ENCODE measurements at places on chromosomes 12 and 14. TPM values are rescaled to one million over a fixed set of nuclear protein-coding genes. Genes with fewer than 3 reads are reported as not detected.

The PIANP gene
- total RNA-seq: not detected

DNA sequence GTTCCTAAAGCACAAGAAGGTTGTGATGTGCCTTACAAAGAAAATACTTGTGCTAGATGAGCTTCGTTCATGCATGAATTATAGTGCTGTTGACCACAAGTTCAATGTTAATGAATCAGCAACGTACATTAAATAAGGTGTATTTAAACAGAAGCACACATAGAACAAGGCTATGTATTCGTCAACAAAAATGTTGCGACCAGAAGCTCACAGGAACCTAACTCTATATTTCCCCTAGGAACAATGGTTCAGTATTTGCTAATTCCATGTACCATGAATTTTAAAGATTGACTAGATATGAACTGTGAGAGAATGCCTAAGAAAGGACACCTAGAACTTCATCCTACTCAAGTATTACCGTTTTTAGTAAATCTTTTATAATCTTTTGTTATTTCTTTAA, 149.6 kb downstream of the ITPR2 start:
- no peak overlapping the region for H3K4me3 ChIP-seq
- H3K27ac ChIP-seq: no peak overlapping the region
- peaks cover 22% of the 10 kb centered on the region for H3K36me3 ChIP-seq

- no peak for DNase-seq
- no peak within 1 kb of the TSS for H3K27ac ChIP-seq
- H3K27me3 ChIP-seq: peaks cover 59% of the 10 kb centered on the region
Measured at GRCh38 chr12:6383572-6384498, at the start of gene LTBR. Gene LTBR (plus strand): TSS chr12:6384162. CDS start chr12:6384359, 197 bp downstream.

DNA sequence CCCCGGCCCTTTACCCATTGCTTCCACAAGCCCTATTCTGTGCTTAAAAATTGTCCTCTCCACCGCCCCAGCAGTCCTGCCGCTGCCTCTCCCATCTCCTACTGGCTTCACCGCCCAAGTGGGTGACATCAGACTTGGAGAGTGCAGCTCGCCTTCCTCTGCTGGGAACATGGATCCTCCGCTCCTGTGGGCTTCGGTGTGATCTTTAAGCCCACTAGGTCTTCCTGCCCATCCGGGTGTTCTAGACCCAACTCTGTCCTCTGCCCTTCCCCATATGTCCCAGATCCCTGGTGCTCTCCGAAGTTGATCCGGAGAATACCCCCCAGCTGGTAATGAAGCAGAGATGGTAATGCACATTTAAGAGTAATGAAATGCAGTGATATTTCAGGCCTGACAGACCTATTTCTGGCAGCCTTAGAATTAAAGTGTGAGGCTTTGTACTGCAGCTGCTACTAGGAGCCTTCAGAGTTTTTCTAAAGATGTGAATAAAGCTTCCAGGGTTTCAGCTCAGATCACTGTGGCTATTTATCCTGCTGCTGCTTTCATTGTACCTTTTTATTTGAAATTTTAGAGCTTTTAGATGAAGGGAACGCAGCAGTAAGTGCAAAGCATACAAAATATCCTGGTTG, 22.9 kb upstream of the CTDSP2 start:
- H3K27ac ChIP-seq: no peak overlapping the region
- H3K4me1 ChIP-seq: peaks cover 8% of the 10 kb centered on the region
- no peak for DNase-seq

DNA sequence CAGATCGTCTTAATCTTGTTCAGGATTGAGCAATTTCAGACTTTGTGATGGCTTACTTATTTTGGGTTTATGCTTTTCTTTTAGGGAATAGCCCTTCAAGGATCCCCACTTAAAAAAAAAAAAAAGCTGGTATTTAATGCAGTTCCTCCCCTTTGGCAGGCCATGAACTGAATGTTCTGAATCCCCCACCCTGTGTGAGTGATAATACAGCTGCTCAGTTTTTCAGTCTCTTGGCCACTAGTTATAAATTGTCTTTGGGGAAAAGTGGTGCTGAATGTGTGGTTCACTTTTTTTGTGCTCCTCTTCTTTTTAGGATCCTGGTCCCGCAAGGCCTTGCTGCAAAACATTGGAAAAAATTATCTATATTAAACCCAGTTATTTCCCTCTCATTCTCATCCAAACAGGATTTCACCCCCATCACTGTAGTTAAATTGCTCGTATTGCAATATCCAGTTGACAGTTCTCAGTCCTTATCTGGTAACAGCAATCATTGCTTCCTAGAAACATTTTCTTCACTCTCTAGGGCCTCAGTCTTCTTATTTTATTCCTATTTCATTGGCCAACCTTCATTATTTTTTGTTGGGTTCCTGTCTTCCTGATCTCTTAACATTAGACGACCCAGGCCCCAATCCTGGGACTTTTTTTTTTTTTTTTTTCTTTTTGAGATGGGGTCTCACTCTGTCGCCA, 73.1 kb upstream of the PAWR start:
- H3K4me1 ChIP-seq: no peaks in the 10 kb centered on the region
- H3K4me3 ChIP-seq: no peak overlapping the region
- H3K27ac ChIP-seq: no peak overlapping the region
- no peaks in the 10 kb centered on the region for H3K36me3 ChIP-seq

Data from activated CD8-positive, alpha-beta memory T cell treated with anti-CD3 and anti-CD28 coated beads, Interleukin-2, amount 10 ng/mL, durations not matched to agents 7 days and 5 days (primary cell).